ENCODE measurements at places on chromosomes 12 and 14.

DNA sequence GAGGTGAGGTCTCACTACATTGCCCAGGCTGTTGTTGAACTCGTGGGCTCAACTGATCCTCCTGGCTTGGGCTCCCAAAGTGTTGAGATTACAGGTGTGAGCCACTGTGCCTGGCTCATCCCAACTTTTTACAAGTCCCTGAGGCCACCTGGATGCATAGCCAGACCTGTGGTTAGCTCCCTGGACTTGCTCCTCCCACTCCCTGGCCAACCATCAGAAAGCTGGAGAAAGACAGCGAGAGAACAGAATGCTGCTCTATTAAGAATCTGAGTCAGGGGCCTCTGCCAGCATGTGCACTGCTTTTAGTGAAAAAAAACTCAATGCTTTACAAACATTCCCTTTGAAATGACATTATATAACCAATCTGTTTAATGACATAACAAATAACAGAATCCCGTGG lies 78.2 kb downstream of the RBM19 start:
- DNase-seq: no peak

- no peak for DNase-seq
Measured at GRCh38 chr14:72434856-72435255, 459.0 kb downstream of the DPF3 start.

DNA sequence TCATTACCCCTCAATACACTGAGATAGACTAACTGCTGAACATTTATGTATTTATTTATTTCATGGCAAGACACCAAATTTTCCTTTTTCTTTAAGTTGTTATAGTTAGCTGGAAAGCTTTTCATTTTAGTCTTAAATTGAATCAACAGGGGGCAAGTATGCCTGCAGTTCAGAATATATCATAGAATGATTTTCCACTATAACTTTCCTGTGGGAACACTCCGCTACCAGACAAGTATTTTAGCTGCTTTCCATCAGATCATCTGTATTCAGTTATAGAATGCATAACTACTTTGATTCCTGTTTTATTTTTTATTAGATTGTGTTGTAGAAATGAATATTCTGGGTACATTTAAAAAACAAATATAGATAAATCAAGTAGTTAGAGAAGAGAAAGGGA lies 102.0 kb downstream of the SLC6A15 start:
- DNase-seq: no peak

DNA sequence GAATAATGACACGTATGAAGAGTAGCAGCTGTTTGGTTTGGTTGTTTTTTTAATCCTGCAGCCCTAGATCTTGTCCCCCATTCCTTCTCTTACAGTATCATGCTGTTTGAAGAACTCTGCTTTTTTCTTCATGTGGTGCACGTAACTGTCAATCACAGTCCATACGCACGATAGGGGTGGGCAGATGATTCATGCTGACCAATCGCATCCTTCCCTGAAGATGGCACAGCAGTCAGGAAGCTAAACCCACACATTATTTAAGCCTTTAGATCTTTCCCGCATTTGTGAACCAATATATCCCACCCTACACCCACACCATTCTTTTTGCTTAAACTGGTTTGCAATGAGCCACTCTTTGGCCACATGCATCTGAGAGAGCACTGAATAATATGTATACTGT lies 158.9 kb upstream of the PLEKHA5 start:
- no peak for DNase-seq

DNA sequence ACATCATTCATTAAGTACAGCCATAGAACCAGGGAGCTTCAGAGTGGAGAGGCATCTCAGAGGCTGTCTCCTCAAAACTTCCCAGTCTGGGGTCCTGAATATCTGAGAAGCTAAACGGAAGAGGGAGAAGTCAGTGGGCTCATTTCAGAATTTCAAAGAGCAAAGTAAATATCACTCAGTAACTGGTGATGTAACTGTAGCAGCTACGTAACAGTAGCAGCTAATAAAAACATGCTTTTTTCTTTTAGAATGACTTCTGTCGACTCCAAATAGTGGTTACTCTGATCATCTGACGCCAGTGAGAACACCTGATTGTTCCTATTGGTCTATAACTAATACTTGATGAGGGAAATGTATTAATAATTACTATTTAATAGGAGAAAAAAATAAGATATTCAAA lies 383.3 kb downstream of the DPF3 start:
- DNase-seq: no peak

DNA sequence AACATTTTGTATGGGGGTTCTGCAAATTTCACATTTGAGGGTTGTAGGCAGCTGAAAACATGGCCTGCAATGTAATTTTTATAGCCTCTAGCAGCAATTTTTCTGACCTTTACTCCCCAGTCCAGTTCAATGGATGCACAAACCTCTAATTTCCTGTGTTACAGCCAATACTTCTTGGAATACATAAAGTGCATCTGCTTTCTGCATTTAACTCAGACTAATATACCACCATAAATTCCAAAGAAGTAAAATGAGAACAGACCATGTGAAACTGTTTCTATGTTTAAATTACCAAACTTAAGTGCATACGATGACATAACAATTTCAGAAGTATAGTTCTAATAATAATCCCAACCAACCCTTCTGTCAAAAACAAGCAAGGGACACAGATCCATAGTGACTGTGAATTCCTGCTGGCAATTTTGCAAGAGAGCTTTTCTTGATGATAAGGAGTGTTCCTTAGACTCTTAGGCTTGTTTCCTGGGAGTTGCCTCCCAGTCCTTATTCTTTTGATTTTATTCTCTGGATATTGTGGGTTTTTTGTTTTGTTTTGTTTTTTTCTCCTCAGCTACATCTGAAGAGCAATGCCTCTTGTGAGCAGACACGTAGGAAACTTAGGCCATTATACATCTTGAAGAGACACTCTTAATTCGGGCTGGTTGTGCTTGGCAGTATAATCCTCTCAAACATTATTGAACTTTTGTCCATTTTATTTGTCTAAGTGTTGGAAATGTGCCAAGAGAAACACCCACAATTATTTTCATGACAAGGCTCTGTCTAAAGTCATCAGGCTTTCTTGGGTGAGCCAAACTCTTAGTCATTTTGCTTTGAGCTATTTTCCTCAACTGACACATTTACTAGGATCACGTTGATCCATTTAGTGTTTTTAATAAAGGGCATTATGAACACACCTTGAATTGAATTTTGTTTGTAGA lies 51.3 kb upstream of the RERGL start:
- no peak for DNase-seq

DNA sequence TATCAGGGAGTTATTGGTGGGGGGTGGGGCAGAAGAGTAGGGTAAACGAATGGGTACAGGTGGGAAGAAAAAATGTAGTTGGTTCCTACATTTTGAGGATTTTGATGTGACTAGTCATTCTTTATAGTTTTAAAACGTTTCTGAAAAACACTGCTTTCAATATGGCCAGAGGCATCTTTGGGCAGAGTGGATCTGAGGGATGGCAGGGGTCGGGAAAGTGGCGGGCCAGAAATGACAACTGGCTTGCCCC lies 527 bp upstream of the ATP23 start:
- DNase-seq: no peak

GRCh38 chr14:53946404-53947093 lies 10.1 kb downstream of the BMP4 start:
- no peak for DNase-seq

DNA sequence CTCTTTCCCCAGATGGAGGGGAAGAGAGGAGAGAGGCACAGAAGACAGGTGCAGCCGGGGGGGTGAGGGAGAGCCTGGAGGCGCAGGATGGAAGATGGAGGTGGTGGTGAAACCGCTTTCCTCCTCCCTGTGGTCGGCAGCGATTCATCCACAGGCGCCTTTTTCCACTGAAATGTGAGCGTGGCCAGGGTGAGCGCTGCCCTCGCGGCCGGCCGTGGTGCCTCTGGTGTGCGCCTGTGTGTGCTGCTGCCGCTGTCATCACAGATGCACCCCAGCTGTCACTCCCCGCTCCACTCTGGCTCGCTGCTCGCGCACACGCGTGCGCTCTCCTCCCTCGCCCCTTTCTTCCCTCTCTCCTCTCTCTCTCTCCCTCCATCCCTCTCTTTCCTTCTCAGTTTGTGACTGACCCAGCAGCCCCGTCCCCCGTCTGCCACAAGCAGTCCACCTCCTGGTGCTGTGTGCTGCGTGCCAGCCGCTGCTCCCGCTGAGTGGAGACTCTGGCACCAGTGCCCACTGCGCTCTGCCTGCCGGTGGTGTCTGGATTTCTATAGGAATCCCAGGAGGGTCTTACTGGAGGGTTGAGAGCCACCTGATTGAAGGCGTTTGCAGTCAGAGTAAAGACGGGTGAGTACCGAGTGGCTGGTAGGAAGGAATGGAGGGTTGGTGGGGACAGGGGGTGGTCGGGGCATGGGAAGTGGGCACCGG lies at the start of gene LRTM2:
Gene LRTM2 (plus strand): TSS at position 375 of the 705 bp plus-strand sequence. CDS start 7,584 bp downstream, outside the sequence.
- peak; percentile 71 for DNase-seq

GRCh38 chr14:61280526-61281185 lies 482 bp downstream of the TMEM30B start:
- no peak for DNase-seq

DNA sequence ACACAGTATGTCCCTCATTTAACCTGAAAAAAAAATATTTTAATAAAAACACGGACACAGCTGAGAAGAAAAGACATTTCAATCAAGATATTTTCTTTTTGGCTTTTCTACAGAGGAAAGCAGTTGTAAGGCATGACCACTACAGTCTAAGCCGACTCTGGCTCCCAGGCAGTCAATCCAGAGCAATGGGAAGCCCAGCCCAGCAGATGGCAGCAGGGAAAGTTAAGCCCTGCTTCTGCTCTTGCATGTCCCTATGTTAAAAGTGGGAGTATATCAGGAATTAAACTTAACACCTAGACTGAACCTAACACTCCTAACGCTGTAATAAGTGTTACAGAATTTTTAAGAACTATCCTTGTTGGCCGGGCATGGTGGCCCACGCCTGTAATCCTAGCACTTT lies 19.5 kb upstream of the HAL start:
- DNase-seq: peak; percentile 1

DNA sequence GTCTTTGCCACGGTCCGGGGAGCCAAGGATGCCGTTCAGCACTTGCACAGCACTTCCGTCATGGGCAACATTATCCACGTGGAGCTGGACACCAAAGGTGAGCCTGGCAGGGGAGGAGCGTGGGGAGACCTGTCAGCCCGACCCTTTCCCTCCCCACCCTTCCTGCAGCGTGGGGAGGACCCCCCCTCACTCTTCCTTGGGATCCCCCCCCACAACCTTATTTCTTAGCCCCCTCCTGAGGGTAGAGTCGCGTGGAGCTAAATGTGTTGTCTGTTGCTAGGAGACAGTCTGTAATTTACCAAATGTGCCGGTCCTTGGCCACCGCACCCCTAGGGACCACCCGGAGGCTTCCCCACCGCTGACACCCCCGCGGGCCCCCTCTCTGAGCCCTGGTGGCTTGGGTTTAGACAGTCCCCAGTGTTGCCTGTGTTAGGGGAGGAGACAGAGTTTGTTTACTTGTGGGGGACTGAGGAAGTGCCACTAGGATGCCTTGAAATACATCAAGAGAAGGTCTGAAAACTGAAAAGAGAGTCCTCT lies 2.3 kb downstream of the SETD1B start:
- no peak for DNase-seq

- no peak for DNase-seq
Measured at GRCh38 chr14:49961270-49962222, 68.7 kb downstream of the ARF6 start.

DNA sequence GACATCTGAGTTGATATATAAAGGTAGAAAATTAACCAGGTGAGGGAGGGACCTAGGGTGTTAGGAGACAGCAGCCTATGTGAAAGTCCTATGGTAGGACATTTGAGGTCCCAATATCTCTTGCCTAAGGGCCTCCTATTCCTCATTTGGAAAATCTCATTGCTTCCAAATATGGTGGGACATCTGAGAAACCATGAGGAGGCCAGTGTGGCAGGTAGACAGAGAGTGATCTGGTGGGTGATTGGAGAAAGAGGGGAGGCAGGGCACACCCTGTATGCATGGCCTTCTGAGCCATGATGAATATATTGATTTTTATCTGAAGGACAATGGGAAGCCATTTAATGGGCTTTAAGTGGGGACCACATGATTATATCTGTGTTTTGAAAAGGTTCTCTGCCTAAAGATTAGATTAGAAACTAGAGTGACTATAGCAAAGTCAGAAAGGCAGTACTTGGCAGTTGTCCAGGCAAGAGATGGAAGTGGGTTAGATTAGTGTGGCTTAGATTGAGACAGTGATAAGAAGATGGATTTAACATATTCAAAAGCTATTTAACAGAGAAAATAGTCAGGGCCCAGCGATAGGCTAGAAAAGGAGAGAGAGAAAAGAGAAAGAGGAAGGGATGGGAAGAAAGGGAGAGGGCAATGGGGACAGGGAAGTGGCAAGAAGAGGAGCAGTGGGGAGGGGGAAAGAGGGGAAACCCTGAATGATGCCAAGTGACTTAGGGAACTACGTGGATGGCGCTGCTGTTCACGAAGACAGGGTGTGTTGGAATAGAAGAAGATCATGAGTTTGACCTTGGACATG lies 237.2 kb upstream of the SRRM4 start:
- no peak for DNase-seq

DNA sequence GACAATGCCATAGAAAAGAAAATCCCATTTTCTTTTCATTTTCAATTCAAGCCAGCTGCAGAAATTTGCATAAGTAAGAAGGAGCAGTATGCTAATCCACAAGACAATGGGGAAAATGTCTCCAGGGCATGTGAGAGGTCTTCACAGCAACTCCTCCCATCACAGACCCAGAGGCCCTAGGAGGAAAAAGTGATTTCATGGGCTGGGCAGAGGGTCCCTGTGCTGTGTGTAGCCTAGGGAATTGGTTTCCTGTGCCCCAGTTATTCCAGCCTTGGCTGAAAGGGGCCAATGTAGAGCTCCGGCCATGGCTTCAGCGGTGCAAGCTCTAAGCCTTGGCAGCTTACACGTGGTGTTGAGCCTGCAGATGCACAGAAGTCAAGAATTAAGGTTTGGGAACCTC lies 211.4 kb downstream of the CCDC59 start:
- no peak for DNase-seq

DNA sequence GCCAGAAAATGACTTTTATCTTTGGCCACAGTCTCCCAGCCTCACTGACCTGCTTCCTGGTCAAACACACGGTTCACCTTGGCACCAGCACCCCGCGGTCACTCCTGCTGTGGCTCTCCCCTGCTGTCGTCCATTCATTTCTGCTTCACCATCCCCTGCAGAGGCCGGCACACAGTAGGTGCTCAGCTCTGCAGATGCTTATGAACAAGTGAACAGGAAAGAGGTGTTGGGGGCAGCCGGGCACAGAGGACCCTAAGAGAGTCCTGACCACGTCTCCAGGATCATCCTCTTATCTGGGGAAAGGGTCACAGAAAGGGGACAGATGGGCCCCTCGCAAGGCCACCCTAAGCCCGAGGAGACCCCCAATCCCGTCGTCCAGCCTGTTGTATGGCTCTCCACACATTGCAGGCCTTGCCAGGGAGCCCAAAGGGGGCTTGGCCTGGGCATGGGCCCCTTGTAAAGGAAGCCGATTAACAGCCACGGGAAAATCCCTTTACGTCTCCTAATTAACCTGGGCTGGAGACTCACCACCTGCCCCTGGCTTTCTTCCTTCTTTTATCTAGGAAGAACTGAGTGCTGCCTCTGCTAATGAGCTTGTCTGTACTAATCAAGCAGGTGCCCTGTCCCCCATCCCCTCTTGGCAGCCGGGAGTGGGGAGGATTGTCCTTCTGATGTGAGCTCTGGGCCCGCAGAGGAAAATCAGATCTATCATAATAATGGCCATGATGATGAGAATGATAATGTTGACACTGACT lies 119.2 kb downstream of the AACS start:
- no peak for DNase-seq
